ENCODE measurements at places on chromosomes 7 and 10. TPM values are rescaled to one million over a fixed set of nuclear protein-coding genes. Genes with fewer than 3 reads are reported as not detected.

DNA sequence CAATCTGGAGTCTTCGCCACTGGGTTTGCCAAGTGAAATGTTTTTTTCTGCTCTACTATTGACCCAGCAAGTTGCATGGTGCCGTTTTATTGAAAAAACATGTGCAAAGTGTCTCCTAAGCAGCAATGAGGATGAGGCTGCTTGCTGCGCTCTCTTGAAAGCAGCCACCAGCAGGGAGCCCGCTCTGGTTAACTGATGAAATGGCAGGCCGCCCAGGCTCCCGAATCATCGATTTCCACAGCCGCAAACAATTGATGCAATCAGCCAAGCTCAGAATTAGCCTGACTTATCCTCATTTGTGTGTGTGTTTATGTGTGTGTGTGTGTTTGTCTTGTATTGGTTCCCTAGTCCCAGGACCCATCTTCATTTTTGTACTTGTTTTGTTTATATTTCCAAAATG lies 22.2 kb upstream of the LYZL1 start:
- H3K4me3 ChIP-seq = no peak overlapping the region
- no peak overlapping the region for H3K27ac ChIP-seq
- no peak for DNase-seq
- H3K36me3 ChIP-seq = no peaks in the 10 kb centered on the region

DNA sequence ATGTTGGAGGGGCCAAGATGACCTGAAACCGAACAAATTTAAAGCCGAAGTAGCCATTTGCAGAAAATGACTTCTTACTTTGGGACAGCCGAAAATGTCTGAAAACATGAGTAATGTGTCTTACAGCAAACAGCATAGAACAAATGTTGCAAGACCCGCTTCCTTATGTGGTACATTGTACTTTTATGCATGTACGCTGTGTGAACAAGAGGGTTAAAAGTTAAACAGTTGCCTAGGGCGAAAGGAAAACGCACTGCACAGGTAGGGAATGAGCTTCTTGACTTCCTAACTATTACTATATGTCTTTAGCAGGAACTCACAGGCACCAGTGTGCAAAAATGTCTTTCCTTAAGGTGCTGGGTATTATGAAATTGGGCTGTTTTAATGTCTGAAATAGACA lies 303.5 kb upstream of the MGMT start:
- no peak overlapping the region for H3K27ac ChIP-seq
- no peaks in the 10 kb centered on the region for H3K4me1 ChIP-seq

DNA sequence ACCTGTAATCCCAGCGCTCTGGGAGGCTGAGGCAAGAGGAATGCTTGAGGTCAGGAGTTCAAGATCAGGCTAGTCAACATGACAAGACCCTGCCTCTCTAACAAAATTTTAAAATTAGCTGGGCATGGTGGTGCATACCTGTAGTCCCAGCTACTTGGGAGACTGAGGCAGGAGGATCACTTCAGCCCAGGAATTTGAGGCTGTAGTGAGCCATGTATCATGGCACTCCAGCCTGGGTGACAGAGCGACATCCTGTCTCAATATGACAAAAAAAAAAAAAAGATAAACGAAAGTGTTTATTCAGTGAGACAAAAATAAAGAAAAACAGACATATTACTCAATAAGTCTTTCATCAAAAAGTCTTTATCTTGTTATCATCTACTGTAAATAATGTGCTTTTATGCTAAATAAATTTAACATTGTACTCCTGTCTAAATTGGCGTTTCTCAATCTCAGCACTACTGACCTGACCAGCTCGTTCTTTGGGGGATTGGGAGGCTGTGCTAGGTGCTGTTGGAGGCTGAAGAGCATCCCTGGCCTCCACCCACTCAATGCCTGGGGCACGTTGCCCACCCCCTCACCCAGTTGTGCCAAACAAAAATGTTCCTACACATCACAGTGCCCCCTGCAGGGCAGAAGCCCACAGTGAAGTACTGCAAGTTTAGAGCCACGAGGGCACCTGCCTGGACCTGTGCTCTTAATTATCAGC lies 57.7 kb downstream of the NCAPG2 start:
- no peak overlapping the region for H3K4me3 ChIP-seq

- no peaks in the 10 kb centered on the region for H3K27me3 ChIP-seq
- DNase-seq = no peak
- H3K4me1 ChIP-seq = peaks cover 18% of the 10 kb centered on the region
- H3K27ac ChIP-seq = no peak overlapping the region
Measured at GRCh38 chr10:6082496-6083395, 6.1 kb upstream of the RBM17 start.

DNA sequence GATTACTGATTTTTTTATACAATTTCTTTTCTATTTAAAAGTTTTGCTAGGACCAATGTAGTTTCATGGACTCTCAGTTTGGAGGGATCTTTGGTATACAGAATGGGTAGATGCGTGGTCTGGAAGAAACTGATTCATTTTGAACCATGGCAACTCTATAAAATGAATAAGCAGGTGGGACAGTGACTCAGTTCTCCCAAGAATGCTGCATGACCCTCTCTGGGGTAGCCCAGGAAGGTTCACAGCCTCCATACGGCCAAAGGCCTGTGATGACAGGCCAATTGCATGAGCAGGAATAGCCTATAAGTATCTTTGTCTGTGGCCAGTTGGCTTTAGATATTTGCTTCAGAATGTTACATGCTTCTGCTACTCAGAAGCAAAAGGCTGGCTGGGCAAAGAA lies 113.3 kb upstream of the RSU1 start:
- H3K4me3 ChIP-seq = no peak overlapping the region
- no peaks in the 10 kb centered on the region for H3K27me3 ChIP-seq
- no peaks in the 10 kb centered on the region for H3K4me1 ChIP-seq
- H3K36me3 ChIP-seq = no peaks in the 10 kb centered on the region
- H3K27ac ChIP-seq = no peak overlapping the region

The NME8 gene
- 1.5 TPM for polyA plus RNA-seq

Data from spleen (tissue), 13 donors.